ENCODE measurements at places on chromosomes 12 and 14.

GRCh38 chr14:95190346-95190840 is 33.1 kb upstream of the DICER1 start:
- no peak for DNase-seq

DNA sequence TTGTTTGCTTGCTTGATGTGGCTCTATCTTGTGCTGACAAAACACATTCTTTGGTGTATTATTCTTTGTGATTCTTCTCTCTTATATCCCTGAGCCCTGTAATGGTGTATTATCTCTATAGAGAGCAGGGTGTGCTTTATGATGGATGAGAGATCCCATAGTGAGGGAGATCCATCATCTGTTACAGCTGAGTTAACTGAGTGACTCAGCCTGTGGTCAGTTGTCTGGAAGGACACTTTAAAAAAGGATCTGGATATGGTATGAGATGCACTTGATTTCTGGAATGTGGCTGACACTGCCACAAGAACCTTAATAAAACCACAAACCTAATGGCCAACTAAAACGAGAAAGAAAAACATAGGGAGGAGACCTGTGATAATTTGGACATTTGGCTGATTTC is 461.4 kb upstream of the SYT1 start:
- no peak for DNase-seq

DNA sequence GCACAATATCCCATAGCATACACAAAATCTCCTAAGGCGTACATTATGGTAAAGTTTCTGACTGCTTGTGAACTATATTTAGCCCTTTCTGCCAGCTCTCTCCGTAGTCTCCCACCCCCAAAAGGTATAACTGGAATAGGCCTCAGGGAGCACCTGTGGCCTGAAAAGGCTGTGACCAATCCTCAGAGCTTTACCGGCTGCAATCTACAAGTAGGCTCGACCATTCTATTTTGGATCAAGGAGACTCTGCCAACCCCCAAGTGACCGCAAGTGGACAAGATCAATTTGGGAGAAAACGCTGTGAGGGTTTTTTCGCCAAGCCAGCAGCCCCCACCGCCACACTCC is 1.2 kb downstream of the PPTC7 start:
- DNase-seq: no peak

- peak; percentile 33 for DNase-seq
Measured at GRCh38 chr12:88298014-88298682, 156.0 kb downstream of the TMTC3 start.

DNA sequence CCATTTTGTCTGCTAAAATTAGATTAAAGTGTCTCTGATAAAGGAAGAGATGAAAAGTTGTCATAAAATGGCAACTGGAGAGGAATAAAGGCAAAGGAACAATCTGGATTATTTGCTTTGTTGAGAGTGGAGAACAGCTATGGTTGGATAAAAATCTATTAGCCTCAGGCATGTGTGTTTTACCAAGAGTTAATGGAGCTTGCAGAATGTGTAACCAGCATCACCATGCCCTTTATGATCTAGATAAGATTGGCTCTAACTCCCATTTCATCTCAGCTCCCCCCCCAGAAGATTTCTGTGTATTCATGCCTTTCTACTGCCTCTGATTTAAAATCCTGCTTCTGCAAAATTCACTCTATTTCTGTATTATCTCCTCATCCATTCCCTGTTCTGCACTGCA is 93.8 kb downstream of the GALC start:
- no peak for DNase-seq

DNA sequence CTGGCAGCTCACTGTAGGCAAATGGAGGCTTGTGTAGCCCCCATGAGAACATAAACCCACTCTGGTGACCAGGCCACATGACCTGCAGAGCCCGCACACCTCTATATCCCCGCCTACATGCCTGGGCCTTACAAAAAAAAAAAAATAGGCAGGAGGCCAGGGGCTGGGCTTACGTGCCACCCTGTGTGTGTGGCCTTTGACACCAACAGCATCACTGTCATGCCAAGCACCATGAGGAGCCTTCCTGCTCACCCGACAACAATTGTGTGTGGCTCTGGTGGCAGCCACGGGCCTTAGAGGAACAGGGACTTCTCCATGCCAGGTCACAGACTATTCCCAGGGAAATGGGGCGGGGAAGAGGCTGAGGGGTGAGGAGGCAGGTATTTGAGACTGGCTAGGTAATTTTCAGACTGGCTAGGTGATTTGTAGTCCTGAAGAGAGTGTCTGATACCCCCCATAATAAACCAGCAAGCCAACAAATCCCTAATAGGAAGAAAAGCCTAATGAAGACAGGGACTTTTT is 140.0 kb downstream of the DPF3 start:
- no peak for DNase-seq

GRCh38 chr14:85273099-85273677 is 256.8 kb upstream of the FLRT2 start:
- DNase-seq: no peak

GRCh38 chr12:129213551-129213950 is 360.3 kb downstream of the GLT1D1 start:
- no peak for DNase-seq

- peak; percentile 30 for DNase-seq
Measured at GRCh38 chr14:67883717-67884116, 64.1 kb downstream of the RAD51B start.

GRCh38 chr14:102736956-102737355 is 40.3 kb upstream of the TRAF3 start:
- no peak for DNase-seq

DNA sequence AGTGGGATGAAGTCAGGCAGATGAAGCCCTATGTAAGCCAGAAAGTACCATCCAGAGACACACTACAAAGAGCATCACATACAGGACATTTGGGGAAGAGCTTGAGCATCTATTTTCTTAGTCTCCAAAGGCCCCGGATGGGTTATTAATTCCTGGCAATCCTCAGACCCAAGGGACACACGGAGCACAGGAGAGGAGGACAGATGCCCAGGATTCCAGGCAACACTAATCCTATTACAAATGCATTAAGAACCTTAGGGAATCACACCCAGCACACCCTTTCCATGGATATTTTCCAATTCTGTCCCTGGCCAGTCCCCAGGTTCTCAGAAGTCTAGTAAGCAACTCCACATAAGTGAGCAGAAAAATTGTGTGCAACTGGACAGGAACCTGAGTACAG is 65.9 kb downstream of the CMKLR1 start:
- no peak for DNase-seq

DNA sequence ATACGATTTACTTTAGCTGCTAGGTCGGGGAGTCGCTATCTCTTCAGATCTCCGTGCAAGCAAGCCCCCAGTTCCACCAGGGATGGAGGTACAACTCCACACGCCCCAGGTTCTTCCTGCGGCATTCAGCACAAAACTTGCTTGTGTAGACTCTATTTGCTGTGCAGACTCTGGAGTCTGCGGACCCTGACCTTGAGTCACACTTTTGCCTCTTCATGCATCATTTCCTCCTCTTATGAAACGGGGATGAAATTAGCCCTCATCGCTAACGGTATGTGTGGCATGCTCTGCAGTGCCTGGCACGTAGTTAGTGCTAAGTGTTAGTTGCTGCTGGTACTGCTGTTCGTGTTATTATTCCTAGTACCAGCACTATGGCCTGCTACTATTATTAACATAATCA is 84.4 kb downstream of the TMEM132D start:
- no peak for DNase-seq

- DNase-seq: no peak
Measured at GRCh38 chr12:123686636-123687190, 15.8 kb downstream of the TCTN2 start.

GRCh38 chr12:120711411-120711810 is 1.2 kb downstream of the UNC119B start:
- no peak for DNase-seq

DNA sequence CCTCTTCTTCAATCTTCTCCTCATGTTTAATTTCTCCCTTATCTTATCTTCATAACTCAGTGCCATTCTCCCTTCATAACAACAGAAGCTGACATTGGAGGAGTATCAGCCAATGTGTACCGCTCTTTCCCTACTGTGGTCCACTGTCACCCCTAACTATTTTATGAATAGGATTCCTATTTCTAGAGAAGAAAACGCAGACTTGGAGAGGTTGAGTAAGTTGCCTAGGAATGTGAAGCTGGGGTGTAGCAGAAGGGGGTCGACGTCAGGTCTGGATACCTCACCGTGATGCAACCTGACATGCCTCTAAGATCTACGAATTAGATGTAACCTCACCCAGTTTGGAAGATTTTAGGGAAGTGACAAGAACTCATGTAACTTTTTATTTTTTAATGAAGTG is 17.1 kb downstream of the LMO3 start:
- no peak for DNase-seq

DNA sequence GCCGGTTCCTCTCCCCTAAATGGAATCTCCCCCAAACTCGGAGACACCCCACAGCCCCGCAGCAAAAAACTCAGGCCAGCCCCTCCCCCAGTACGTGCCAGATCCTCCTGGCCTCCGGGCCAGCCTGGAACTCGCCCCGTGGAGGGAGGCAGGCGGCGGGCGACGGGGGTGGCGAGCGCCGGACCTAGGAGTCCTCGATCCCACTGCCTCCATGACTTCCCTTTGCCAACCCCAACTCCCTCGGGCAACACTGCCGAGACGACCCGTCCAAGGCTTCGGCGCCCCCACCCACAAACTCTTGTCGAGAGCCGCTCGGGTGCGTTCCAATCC is 400 bp downstream of the ADCY6 start:
- no peak for DNase-seq

GRCh38 chr12:89448526-89448925 is 76.1 kb downstream of the GALNT4 start:
- no peak for DNase-seq

DNA sequence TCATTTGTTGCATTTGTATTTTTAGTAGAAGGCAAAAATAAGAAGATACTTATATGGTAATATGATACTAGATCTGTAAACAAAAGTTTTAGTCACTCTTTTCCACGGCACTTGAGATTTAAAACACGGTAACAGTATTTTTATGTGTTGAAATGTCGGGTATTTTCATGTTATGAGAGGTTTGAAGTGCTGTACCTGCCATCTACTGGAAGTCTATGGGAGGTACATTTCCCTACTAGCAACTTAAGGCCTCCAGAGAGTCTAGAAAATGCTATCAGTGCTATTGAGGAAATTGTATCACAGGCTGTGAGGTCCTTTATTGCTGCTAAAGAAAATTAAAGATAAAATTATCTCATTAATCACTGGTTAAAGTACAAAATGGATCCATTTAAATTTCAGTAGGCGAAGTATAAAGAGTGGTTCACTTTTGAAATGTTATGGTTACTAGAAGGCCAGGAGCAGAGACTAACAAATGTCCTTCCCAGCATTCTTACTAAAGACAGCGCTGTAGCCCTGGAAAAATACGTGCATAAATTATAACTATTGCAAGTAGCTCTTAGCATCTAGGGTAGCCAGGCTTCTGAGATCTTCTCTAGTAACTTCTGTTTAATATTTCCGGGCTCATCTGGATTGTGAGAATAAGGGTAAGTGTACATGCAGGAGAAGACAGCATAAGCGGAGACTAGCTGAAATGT is 77.6 kb upstream of the PRKD1 start:
- DNase-seq: peak; percentile 77

GRCh38 chr12:23014749-23015148 is 389.8 kb downstream of the ETNK1 start:
- no peak for DNase-seq

DNA sequence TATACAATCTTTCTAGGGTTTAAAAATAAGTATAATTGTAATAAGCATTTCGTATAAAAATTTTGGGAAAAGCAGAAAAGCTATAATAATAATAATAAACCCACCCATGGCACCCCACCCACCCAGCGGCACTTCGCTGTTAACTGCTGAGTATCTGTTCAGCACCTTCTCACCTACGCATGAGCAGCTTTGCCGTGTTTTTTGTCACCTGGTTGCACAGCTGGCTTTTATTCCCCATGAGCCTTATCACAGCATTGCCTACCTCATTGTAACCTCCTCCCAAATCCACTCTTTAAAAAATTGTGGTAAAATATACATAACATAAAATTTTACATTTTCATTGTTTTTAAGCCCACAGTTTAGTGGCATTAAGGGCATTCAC is 34.7 kb downstream of the CYP46A1 start:
- no peak for DNase-seq

- no peak for DNase-seq
Measured at GRCh38 chr12:34356233-34356987, 334.1 kb downstream of the ALG10 start.

DNA sequence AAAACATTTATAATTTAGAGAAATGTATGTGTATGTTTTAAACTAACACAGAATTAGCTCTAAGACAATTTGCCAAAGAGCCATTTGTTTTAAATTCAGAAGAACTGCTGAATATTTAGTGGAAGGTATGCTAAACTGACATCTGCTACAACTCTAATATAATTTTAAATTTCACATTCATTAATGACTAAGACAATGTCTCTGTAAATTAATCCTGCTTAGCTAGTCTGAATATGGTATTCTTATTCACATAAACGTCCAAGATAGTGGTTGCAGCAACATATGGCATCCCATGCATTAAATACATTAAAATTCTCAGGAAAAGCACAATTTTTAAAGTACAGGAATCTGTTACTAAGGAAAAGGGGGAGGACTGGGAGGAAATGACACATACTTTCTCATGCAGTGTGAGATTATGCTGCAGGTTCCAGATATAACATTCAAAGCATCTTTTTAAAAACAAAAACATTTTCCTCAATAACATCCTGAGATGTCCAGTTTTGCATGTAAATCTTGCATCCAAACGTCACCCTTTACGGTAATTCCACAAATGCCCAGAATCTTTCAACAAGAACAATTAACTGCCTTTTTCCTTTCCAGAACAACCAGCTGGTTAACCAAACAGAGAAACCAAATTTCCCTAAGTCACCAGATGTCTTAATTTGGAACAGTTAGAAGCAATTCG is 26.9 kb downstream of the WDR89 start:
- DNase-seq: no peak

DNA sequence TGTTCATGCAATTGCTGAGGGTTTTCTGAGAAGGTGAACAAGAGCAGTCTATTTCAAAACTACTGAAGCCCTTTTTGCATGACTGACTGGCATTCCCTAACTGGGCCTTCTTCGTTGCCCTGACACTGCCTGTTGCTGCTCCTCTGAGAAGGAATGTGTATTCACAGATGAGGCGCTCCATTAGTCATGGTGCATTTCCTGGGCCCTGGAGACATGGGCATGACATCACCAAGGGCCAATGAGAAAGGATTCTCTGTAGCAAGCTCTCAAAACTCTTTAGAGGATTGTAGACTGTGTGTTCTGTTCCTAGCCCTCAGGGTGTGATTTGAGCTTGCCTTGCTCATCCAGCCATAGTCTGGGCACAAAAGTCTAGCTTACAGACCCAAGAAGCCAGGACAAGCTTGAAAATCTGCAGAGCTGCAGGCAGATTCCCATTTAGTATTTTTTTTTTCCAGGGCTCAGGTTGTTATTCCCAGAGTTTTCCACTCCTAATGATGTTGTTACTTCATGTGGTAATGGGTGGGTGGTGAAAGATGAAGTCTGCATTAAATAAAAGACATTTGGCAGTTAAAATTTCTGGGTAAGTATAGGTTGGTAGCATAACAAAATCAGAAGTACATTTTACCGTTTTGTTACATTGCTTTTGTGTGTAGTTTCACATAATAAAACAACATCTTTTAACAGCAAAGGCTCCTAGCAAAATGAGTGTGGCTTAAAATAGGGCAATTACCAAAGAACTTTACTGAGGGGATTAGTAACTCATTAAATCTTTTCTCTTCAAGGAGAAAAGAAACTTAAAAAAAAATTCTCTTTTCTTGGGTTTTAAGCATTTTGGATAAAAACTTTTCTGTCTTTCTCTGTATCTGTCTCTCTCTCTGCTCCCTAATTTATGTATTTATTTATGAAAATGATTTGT is 318.4 kb downstream of the RAD51B start:
- DNase-seq: peak; percentile 22
